CD8-positive, alpha-beta T cell (primary cell): ENCODE measurements at places on chromosomes 2 and 18.

GRCh38 chr2:191479680-191480023 is 198.3 kb upstream of the NABP1 start:
- DNase-seq = no peak

DNA sequence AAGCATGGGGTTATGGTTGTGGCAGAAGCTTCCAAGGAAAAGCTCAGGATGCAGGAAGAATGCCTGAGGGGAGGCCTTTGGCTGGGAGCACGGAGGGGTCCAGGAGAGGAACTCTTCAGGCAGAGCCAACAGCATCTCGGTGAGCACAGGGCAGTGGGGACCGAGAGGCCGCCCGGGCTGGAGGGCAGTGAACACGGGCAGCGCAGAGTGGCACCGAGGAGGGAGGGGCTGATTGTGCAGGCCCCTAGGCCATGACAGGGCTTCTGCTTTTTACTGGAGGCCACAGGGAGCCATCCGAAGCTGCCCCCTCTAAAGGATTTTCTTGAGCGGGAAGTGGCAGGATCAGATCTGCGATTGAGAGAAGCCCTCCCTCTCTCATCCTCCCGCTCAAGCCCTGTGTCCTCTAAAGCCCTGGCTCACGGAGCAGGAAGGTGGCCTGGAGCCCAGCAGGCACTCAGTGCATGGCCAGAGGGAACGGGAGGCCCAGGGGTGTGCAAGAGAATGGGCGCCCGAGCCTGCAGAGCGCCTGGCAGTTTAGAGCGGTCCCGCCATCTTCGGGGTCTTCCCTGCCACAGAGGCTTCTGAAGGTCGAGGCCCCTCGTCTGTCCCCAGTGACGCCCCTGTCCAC is 110.0 kb upstream of the STON1 start:
- no peak for DNase-seq

DNA sequence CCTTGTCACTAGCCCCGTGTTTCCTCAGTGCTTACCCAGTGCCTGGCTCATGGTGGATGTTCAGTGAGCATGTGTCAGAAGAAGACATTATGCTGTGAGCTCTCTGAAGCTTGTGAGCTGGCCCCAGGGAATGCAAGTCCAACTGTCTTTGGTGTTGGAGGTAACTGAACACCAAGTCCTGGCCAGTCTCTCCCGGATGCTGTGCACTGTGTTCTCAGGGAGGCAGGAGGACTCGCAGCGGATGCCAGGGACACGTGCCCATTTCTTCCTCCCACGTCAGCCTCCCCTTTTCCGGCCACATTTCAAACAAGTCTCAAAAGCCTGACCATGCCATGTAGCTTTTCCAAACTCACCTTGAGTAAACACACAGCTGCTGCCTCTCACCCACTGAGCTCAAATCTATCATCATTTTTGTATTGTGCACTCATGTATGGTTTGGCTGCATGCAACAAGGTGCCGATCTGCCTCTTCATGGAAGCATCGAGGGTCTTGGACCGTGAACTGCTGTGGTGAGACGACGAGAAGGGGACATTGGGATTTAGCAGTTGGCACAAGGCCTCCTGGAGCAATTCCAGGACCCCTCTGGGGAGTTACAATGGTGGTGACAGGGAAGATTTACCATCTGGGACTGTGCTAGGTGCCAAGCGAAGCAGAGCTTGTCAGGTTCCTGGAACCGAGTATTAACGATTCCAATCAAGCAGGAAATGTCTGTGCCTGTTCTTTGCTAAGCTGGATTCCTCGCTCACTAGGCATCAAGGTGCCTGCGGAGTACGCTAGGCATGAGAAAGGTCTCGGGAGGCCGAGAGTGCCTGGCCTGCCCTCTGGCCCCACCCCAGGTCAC is 44.4 kb upstream of the MGAT4A start:
- no peak for DNase-seq

- DNase-seq = no peak
Measured at GRCh38 chr2:45123065-45123464, 113.8 kb upstream of the SIX2 start.

GRCh38 chr2:204492417-204492816 is 52.9 kb upstream of the PARD3B start:
- DNase-seq = no peak

- no peak for DNase-seq
Measured at GRCh38 chr2:10982931-10983701, 71.4 kb downstream of the KCNF1 start.

GRCh38 chr2:216516730-216517350 is 18.2 kb downstream of the RPL37A start:
- peak; percentile 28 for DNase-seq

DNA sequence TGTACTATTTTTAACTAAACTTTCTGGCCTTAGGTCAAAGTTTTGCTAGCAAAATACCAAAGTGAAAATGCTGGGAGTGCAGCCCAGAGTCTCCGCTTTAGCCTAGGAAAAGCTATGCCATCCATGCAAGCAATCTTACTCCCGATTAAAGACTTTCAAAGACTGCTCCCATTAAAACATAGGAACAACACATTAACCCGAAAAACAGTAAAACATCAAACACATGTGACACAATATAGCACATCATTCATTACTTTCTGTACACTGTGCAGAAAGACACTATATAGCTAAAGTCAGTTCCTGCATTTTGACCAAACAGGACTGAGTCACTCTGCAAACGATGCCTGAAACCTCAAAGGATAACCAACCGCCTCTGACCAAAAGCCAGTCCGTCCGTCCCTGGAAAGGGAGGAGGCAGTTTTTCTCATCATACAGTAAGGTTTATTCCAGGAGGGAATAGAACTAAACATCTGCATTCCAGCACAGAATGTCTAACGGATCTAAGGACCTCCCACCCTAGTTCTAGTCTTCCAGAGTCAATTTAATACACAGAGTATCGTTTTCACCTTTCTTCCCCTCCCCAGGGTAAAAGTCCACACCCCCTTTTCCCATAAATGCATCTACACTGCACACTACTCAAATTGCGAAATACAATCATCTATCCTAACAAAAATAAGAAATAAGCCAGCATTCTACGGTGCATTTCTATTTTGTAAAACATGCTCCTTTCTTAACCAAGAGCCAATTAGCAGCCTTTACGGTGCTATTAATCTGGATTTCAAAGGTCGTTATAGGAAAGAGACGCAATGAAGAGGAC is 1.7 kb downstream of the ROCK2 start:
- DNase-seq = no peak

DNA sequence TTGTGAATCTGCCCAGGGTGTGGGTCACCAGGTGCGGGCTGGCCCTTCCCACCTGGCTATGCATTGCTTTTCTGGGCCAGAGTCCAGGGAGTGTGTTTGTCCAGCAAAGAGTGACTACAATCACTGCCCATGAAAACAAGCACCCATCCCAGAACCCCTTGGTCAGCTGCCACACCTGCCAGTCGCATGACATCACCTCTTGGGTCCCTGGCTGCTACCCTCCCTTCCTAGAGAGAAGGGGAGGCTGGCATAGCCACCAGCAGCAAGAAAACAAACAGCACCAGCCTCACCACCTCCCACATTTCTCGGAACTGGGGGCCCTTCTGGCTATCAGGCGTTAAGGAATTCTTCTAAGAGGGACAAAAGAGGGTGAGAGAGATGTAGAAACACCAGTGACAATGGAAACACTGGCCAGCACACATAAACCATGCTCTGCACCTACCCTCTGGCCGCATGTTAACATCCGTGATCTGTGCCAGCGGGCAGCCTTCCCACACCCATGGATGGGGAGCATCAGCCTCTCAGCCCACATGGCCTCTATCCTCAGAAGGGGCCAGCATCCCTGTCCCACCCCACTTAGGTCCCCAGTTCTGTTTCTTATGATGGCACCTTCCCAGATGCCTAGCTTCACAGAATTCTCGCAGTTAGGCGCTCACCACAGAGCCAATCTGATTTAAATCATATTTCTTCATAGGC is 109.7 kb upstream of the GLI2 start:
- no peak for DNase-seq

DNA sequence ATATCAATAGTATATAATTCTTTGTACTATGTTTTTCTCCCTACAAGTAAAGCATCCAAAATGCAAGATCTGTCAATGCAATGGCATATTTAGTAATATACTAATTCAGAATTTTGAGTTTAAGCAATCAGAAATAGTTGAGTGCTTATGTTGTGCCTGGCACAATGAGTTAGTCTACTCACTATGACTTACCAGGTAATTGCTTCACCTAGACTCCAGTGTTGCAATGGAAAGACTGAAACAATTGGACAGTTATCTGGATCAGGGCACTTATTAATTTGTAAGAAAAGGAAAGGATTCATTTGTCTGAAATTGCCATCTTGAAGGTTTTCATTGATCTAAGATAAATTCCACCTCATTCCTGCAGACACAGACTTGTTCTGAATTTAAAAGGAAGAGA is 97.6 kb upstream of the TCF4 start:
- no peak for DNase-seq

DNA sequence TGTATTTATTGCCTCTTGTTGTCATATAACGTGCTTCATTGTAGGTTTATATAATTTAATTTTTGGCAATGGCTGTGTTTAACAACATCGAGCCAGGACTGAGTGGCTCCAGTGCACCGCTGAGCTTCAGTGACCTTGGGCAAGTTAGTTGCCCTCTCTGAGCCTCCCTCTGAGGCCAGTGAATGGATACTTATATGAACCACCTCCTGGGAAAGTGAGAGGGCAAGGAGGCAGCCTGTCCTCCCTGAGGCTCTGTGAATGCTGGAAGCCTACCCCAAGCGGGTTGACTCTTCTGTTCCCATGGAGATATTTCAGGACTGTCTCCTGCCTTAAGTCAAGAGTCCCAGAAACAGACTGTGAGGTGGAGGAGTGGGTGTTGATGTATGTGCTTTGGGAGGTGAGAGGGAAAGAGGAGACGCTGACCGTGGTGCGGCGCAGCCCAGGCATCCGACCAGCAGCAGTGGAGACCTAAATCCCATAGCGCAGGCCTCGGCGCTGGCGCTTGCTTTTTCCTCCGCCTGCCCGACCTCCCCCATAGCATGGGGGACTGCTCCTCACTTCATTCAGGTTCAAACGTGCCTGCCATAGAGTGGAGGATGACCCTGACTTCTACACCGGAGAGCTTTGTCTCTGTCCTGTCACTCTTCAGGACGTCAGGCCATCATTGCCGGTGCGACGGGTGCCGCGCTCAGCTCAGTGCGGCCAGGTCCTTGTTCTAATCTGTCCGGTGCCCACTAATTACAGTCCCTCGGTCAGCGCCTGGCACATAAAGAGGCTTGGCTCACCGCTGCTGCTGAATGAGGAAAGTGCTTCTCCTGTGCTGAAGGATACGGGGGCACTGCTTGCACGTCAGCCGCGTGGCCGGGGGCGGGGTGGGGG is 167.3 kb upstream of the HS6ST1 start:
- no peak for DNase-seq

DNA sequence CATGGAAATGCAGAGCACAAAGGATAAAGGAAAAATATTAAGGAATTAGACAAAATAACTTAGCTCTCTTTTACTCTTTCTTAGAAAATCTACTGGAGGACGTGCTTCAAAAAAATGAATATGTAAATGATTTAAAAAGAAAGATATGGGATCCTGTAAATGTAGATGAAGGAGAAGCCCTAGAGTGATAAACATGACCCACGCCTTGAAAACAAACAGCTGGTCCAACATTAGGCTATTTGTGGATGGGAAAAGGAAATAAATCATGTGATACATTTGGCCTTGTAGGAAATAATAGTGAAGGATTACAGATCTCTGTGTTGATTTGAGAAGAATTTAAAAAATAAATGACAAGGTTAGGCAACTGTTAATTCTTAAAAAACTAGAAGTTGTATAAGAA is 492.1 kb upstream of the SLC39A10 start:
- no peak for DNase-seq

DNA sequence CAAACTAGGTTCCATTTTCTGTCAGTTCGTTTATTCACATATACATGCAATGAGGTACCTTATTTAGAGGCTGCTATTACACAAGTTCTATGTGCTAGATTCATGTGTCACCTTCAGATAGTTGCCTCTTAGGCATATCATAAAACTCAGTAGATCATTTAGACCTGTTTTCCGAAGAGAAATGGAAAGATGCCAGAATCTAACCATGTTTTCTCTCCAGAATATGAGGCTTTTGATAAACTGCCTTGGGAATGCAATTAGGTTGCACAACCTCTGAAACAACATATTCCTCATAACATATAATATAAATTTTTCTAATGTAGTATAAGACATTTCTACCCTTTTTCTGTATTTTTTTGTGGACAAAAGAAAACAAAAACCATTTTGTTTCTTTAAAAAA is 108.1 kb downstream of the PRPF40A start:
- DNase-seq = no peak

GRCh38 chr18:23062011-23062410 is 73.3 kb upstream of the CABLES1 start:
- DNase-seq = no peak

DNA sequence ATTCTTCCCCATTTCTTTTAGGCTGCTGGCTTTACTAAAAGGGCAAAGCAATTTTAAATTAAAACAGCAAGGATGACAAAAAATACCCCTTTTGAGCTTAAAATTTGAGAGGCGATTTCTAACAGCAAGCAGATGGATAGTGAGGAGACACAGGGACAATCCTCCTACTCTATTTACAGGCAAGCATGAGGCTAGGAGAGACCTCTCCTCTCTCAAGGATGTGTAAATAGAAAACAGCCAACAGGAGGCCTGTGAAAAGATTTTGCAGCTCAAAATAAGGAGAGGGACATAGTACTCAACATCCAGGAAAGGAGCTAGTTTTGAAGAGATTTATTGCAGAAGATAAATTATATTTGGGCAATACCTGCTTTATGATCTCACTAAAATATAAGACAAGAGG is 53.8 kb downstream of the LINC00305 start:
- DNase-seq = no peak

DNA sequence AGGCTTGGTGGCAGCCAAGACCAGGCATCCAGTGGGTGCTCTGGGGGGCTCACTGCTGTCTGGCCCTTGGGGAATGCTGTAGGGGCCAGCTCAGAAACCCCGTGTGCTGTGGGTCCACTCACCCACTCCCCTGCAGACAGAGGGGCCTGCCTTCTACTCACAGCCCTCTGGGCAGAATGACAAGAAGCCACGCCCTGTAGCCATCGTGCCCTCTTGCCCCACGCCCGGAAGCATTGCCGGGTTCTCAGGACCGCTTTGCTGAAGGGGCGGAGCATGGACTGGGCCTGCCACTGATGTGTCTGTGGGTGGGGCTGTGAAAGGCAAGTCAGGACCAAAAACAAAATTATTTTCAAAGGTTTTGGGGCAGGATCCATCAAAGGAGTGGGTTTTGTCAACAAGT is 27.8 kb downstream of the GLI2 start:
- DNase-seq = no peak

DNA sequence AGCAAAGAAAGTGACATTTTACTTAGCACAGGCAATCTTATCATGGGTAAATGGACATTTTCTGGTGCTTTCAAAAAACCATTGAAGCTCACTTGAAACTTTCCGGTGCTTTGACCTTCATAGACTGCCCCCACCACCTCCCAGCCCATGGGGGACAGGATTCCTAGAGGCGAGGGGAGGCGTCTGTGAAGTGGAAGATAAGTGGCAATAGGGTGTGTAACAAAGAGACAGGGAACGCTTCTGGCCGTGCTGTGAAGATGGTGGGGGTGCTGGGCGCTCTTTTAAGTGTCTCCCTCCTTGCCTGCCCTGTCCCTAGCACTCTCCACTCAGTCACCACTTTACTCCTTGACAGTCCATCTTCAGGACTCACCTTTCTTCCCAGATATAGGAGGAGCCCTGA is 23.4 kb upstream of the GMPPA start:
- DNase-seq = no peak

GRCh38 chr2:54657664-54658083 is 65.8 kb upstream of the EML6 start:
- DNase-seq = peak; percentile 34

- DNase-seq = no peak
Measured at GRCh38 chr18:77151772-77152520, 19.4 kb upstream of the MBP start.

GRCh38 chr2:20229322-20230113 is 4.6 kb upstream of the SDC1 start:
- no peak for DNase-seq

- no peak for DNase-seq
Measured at GRCh38 chr18:43115076-43115921, at the start of gene RIT2. RIT2 (minus strand) TSS chr18:43115685.
